Suprapubic skin (tissue), 4 donors: ENCODE measurements at places on chromosomes 6 and 20.

- no peak for DNase-seq
Measured at GRCh38 chr6:36247693-36248092, 22.2 kb upstream of the PNPLA1 start.

DNA sequence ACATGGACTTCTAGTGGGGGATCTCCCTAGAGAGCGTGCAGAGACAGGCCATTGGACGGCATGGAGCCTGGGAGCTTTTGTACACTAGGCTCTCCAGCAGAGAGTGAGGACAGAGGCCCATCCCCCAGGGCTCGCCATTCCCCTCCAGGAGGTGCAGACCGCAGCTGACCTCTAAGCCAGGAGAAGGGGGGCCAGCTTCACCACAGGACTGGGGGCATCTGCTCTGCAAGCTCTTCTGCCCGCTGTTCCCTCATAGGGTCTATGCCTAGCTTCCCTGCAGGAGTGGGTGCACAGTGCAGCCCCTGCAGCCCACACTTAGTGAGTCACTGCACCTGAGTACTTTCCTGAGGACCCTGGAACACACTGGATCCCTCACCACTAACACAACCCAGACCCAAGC, 94.4 kb downstream of the FHL5 start:
- DNase-seq, result no peak

GRCh38 chr6:137581019-137581707, 87.0 kb upstream of the OLIG3 start:
- DNase-seq, result no peak

GRCh38 chr6:155264693-155265320, 994 bp downstream of the CLDN20 start:
- no peak for DNase-seq

DNA sequence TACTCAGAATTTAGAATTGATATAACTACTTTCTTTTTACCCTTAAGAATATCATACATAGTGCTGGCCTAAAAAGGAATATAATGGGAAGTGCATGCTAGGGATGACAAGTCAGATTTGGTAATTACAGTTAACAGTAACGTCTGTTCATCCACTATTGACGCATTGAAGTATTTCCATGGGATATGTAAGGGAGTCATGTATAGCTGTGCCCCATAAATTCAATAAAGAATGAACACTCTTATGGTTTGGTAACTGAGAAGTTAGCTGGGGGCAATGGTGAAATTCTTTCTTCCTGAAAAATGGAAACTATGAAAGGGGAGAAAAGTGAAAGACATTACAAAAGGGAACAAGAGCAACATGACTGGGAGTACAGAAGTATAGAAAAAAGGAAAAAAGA, 2.6 kb upstream of the COL19A1 start:
- no peak for DNase-seq

DNA sequence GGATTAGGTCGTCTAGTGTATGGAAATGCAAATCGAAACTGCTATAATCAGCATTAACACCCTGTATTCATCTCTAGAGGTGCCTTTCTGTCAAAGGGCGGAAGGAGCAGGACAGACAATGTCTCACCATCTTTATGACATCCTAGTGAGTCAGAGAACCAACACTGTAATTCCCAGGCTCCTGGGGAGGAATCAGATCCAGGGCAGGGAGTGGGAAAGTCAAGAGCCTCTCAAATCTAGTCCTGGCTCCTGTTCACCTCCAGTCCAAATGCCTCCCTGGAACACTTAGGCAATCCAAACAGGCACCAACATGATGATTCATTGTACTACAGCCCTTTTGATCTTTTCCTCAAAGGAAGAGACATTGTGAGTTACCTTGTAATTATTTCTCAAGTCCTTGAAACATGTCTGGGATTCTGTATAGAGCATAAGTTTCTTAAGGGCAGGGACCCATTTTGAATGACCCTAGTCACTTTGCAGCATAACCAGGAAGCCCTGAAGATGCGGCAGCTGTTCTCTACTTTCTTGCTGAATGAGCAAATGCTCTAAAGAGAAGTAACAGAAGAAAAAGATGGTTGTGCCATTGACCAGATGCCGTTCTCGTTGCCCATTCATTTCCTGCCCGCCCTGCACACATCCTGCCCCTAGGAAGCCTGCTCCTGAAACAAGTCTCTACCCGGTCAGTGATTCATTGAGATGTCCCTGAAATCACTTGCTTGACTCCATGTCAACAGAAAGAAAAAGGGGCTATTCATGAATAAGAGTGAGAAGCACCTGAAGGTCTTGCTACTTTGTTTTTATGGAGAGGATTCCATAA, 112.8 kb upstream of the JARID2 start:
- no peak for DNase-seq

DNA sequence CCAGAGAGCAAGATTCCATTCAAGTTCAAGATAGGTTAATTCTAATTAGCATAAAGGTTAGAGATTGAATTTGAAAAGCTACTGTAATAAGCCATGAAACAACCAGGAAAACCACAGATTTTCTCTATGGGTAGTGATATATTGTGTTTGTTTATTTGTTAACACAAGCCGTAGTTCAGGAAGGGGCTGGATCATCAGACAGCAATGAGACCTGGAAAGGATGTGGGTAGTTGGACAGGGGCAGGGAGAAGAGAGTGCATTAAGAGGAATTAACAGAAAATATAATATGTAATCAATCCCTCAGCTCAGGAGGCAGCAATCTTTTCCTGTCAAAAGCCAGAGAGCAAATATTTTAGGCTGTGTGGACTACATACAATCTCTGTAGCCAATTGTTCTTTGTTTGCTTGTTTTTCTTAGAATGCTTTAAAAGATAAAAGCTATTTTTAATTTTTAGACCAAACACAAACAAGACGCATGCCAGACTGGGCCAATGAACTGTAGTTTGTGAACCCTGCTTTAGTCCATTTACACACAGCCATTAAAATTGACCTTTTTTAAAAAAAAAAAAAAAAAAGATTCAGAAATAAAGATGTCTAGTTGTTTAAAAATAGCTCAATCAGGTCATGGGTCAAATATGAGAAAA, 398.7 kb upstream of the MARCKS start:
- no peak for DNase-seq

- peak; percentile 87 for DNase-seq
Measured at GRCh38 chr6:42782689-42783176, 881 bp downstream of the BICRAL start.

DNA sequence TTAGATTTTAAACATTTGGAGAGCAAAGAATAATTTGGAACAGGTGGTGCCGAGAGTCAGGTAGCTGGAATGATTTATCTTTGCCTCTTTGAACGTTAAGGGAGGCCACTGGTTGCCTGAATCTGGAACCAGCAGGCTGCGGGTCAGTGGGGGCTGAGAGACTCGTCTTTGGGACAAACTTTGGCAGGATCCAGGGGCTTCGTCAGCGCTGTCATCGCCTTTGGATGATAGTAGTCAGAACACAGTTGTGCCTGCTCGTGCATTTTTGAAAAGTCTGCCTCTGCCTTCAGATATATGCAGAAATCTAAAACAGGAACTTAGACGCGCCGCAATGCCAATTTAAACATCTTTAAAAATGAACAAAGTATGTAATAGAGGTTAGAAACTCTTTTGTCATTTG, 5.0 kb downstream of the EYA2 start:
- DNase-seq, result no peak

DNA sequence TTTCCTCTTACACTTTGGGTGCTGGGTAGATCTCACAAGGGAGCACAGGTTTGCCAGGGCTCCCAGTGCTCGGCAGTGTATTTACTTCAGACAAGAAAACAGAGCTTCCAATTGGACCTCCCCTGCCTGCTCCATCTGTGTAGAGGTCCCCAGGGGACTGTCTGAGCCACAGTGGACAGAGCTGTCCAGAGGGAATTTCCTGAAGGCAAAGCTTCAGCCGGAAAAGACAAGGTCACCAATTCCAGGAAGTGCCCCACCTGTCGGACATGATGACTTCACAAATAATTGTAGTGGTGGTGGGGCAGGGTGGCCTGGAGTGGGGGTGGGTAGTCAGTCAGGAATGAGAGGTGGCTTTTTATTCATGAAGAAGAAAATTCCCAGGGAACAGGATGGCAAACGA, 18.6 kb downstream of the ADGRF5 start:
- no peak for DNase-seq

- DNase-seq, result no peak
Measured at GRCh38 chr6:11315743-11316437, 83.4 kb upstream of the NEDD9 start.

- no peak for DNase-seq
Measured at GRCh38 chr6:42962502-42963178, 2.1 kb downstream of the GNMT start.

GRCh38 chr6:140579918-140580317, 1205.5 kb upstream of the CITED2 start:
- DNase-seq, result no peak

GRCh38 chr6:35787266-35788218, 6.7 kb downstream of the CLPSL1 start:
- no peak for DNase-seq

GRCh38 chr6:39228111-39228971, 934 bp downstream of the KCNK5 start:
- no peak for DNase-seq

DNA sequence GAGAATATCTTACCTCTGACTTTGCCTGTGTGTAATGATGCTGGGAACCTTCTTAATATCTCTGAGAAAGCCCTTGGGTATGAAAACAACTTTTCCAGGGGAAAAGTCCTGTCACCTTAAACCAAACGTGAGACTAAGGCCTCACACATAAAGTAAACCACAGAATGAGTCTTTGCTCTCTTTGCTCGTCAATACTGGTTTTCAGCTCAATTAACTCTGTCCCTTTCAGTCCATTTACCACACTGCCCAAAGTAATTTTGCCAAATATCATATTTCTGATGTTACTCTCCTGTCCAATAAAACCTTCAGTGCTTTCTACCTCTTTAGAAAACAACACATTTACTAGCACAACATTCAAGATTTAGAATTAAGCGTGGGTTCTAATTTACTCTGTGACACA, 100.5 kb upstream of the HMGCLL1 start:
- DNase-seq, result no peak

DNA sequence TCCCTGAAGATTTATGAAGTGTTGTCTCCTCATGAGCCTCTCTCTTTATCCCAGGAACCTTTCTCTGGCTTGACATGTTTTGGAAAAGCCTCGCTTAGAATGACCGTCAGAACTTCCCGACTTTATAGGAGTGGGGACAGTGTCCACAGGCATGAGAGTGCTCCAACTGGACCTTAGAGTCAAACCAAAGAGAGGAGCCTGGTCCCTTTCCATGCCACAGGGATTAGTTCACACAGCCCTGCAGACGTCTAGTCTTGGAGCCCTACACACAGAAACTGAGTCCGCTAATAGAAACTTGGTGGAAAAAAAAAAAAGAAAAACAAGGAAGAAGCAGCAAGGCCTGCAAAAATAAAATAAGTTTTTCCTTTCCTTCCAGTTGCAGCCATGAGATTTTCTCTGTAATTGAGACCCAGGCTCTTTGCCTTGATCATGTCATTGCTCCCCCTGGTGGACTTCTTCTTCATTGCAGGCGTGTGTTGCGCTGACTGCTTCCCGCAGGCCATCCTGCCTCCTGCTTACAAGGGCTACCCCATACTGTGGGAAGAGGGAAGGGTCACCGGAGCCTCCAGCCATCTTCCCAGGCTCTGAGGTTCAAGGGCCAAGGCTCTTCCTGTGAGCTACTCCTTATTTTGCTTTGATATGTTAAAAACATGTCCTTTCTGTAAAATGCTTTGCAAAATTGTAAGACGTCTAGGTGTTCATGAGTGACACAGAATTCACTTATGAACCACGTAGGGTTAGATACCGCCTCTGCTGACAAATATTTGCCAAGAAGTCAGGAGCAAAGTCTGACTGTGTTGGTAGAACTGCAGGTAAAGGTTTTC, 201.0 kb downstream of the UST start:
- peak; percentile 88 for DNase-seq

DNA sequence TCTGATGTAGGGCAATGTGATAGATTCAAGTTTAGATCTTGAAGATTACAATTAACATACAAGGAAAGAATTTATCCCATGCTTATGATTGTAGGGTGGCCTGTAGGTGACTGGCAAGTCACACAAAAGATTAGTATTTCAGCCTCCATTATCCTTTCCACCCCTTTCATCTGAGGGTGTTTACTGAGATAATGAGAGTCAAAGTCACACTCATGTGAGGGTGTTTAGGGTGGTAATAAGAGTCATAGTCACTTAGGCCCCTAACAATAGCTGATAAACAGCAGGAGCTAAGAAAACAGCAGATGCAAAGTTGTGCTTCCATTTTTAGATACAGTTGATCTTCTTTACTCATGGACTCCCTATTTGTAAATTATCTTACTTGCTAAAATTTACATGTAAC, 11.4 kb downstream of the FAM184A start:
- DNase-seq, result no peak

GRCh38 chr20:22684763-22685443, 100.5 kb upstream of the FOXA2 start:
- no peak for DNase-seq

DNA sequence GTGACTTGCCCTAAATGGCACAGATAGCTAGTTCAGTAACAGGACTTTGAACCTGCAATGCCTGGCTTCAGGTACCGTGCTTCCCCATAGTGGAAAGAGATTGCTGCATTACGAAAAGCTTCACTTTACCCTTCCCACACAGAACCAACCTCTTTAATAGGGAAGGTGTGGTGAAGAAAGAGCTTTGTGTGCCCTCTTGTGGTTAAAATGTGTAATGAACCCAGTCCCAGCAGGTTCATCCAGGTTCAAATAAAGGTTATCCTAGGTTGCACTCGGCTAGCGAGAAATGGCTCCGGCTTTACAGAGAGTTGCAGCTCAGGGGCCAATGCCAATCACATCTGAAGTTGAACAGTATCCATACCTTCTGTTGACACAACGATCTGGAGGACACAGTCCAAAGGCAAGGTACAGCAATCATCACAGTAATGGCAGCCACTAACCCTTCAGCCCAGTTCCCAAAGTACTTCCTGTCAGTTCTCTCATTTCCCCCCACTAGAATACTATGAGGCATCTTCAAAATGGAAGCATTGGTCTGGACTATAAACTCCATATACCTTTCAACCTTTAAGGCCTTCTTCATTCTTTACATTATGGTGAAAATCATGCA, 3.0 kb downstream of the DEFB115 start:
- no peak for DNase-seq

- DNase-seq, result peak; percentile 8
Measured at GRCh38 chr6:42038163-42038562, 12.2 kb upstream of the TAF8 start.

- DNase-seq, result peak; percentile 74
Measured at GRCh38 chr20:37990571-37991151, 42.6 kb downstream of the TTI1 start.
